ENCODE measurements at places on chromosomes 2 and 18.

DNA sequence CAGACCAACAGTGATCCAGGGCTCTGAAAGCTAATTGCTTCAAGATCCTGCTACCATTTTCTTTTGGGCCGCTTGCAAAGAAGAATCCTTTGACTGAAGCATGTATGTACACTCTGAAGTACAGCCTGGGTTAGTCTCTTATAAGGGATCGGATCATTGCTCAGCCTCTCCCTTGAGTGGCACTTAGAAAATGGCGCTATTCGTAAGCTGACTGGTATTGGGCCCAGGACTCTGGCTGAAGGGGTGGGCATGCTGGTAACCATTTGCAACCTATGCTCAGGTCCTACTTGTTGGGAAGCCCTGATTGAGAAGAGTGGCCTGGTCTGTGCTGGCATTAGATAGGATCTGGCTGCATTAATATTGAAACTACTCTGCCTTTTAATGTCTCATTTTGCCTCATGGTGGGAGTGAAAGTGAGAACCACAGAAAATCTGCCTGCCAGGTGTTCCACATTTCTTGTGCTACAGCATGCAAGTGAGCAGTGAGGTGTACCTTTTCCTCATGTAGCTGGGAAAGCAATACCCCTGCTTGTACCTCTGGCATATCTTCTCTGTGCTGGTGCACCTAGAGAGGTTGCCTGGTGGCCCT, 661 bp upstream of the MGAT5 start:
- DNase-seq: no peak

GRCh38 chr2:205540036-205540435, 142.3 kb upstream of the NRP2 start:
- no peak for DNase-seq

DNA sequence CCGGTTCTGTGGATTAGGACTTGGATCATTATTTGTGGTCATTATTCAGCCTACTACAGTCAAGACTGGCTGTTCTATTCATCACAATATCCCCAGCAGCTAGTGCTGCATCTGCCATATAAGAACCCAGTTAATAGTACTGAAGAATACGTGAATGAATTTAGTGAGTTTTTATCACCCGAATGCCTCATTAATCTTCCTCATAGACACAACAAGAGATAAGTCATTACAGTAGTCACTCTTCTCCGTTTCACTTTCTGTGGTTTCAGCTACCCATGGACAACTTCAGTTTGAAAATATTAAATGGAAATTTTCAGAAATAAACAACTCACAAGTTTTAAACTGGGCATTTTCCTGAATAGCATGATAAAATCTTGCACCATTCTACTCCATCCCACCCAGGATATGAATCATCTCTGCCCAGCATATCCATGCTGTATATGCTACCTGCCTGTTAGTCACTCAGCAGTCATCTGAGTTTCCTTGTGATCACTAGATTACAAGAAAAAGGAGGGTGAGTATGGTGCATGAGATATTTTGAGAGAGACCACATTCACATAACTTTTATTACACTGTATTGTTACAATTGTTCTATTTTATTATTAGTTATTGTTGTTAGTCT, 363.7 kb upstream of the CHAC2 start:
- no peak for DNase-seq

DNA sequence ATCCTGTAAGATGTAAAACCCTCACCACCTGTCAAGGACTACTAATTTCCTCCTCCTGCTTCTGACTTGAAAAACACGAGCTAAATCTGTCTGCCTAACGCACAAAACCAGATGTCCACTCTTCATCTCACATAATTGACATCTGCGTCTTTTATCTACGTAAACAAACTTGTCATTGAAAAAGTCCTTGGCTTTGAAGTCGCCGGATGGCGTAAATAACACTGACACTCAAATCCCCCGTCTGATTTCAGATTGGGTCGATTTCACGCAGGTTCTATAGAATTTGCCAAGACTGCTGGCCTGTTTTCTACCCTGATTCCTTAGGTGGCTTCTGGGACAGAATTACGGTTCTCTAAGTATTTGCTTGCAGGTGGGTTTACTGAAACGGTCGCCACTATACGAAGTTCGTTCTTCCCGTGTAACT, 539 bp upstream of the MOB4 start:
- DNase-seq: no peak

DNA sequence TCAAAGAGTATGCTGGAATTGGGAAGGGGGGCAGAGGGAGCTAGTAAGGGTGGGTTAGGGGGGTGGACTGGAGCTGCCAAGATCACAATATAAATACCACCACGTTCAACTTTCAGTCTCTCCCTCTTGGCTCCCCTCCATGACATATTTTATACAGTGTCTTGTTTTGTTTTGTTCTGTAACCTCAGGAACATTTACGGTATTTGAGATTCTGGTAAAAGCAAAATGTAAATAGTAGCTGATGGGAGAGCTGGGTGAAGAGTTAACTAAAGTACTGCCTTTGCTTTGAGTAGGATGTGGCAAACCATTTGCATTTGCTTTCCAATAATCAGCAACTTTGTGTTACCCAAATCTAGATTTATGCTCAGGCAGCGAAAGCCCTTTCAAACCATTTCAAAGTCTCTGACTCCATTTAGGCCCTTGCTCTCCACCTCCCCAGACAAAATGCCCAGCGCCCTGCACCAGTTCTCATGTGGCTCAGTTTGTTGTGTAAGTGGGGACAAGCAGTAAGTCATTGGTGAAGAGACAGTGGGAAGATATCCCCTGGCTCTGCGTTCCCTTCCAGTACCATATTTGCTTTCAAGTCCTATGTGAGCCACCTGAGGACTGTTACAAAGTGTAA, 17.4 kb downstream of the IRS1 start:
- no peak for DNase-seq

- DNase-seq: no peak
Measured at GRCh38 chr18:49911427-49911826, 98.1 kb upstream of the ACAA2 start.

- DNase-seq: no peak
Measured at GRCh38 chr2:175063741-175064140, 58.6 kb upstream of the CHN1 start.

DNA sequence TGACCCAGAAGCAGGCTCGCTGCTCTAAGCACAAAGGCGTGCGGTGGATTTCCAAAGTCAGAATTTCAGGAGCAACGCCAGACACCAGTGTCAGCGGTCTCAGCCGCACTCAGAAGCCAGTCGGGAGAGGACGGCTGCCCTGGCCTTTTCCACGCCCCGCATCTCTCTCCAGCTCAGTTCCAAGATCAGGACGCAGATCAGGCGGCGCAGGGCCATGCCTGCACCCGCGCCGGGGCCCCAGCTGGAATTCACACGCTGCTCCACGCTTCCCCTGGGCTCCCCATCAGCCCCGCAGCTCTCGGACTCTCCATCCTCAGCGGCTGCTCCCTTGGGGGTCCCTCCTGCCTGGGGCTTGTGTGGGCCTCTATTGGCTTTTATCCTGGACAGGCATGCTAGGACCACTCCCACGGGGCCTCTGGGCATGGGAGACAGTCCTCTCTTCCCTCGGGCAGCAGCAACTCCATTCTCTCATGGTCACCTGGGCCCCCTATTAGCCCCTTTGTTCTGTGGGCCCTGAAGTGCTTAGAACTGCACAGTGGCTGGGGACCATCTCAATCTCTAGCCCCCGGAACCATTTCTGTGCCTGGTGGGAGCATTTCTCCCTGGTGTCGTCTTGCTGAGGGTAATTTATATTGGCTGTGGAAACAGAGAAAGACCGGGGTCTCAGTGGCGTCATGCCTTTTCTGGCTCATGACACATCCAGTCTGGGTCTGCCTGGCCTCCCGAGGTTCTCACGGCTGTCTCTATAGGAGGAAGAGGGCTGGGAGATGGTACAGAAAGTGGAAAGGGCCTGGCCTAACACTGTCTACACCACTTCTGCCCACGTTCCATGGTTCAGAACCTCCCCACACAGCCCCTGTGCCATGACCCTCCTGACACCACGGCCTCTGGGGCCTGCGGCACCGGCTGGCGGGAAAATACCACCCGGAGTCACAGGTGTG, 14.9 kb upstream of the TMEM18 start:
- no peak for DNase-seq

- no peak for DNase-seq
Measured at GRCh38 chr18:74152857-74153256, 4.5 kb downstream of the TIMM21 start.

- DNase-seq: no peak
Measured at GRCh38 chr18:8871489-8871888, 166.1 kb downstream of the MTCL1 start.

DNA sequence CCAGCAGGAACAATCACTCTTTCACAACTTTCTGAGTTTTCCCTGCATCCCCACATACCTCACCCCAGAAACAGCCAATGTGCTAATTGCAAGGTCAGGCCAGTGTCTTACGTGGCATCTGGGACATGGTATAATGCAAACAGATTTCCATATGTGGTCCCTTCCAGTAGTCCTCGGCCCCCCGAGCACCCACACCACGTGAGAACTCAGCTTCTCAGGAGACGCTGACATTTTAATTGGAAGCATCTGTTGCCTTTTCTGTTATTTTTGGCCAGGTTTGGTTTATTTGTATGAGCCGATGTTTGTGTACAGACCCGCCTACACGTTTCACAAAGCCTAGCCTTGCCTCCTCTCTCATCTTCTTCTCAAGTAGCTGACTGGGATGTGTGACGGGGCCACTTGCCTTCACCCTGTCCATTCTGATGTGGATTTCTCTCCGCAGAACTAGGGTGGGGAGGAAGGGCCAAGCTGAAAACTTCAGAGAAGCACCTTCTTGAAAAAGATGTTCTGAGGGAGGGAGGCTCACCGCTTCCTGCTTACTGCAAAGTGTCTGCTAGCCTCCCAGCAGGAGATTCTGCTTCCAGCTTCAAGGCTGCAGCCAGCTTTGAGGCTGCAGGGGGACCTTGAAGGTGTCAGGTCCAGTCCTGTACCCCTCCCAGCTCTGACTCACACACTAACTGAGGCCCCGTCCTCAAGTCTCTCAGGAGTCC, 109.6 kb upstream of the SLC14A2 start:
- DNase-seq: no peak

- DNase-seq: no peak
Measured at GRCh38 chr2:189074506-189074905, 100.3 kb downstream of the COL3A1 start.

DNA sequence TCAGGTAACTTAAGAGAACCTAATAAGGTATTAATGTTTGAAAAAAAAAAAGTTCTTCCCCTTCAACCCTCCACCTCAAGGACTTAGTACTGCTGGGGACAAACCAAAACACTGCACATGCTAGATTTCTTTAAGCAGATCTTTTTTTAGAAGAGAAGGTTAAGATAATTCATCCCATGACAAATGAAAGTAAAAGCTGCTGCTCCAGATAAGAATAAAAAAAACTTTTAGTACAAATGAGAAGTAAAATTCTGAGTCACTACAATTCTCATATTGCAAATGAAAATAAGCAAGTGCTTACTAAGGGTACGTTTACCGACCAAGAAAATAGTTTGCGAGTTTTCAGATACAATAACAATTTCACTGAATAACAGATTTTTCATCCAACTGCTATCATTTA, 8.9 kb downstream of the STAM2 start:
- DNase-seq: no peak

DNA sequence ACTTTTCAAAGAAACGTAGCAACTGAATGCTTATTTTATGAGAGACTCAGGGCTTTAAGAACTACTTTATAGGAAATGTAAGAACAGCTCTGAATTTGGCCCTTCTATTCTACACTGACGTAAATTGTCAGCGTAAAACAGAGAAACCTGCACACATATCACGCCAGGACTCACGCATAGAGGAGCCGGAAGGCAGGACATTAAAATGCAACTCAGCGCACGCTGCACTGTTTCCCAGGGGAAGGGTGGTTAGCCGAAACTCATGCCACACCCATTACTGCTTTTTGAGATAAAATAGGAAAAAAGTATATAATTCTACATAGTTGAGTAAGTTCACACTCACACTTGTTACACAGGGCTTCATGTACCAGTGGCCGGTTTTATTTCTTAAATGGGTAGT, 7.4 kb downstream of the TUBB6 start:
- no peak for DNase-seq

GRCh38 chr2:5978131-5978751, 286.1 kb downstream of the SOX11 start:
- no peak for DNase-seq

- DNase-seq: no peak
Measured at GRCh38 chr2:218748741-218749441, 33.1 kb upstream of the CYP27A1 start.

GRCh38 chr2:119468154-119468955, 36.7 kb downstream of the TMEM37 start:
- DNase-seq: no peak

DNA sequence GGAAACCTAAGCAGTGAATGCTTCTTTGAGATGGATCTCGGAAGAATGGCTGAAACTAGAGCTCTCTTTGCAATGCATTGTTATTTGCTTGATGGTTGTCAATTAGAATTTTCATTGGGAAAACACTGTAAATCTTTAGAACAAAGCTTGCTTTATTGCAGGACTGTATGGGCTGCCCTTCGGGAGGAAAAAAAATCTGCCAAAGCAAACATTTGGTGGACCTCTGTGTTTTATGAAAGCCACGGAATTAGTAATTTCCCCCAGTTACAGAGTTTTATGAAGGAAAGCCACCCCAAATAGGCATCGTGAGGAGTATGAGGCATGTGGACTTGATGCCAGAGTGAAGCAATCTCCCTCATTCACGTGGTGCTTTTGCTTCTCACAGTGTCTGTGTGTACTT, 33.5 kb downstream of the RHBDD1 start:
- DNase-seq: no peak

DNA sequence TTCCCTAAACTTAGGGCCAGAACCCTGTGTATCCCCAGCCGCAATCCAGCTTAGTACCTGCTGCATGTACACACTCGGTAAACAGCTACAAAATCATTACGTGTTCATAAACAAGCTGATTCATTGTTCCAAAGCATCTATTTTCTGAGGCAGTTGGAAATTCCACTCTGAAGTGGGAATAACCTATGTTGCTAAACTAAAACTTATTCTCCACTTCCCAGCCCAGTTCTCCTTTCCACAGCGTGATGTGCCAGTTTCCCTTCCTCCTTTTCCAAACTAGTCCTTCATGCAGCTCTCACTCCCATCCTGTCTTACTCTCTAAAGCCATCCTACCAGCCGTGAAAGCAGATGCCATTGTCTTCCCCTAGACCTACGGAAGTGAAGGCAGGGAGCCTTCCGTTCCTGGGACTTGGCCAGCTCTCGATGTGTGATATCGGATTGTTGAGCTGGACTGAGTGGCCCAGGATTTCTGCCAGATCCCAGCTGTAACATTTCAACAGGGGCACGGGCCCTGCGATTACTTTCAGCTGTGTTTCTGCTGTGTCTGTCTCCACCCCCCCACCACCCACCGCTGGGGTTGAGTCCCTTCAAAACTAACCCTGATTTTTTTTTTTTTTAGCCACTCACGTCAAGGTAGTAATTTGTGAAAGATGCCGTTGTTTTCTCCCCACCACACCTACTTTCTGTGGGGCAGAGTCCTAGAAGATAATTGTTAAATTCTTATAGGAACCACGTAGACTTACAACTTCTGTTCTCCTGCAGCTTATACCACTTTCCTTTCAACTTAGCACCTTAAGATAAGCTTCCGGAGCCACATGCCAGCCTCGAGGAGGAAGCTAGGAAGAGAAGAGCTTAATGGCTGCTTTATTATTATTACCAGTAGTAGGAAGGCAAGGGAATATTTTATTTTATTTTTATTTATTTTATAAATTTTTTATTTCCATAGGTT, 100.9 kb downstream of the CRIM1 start:
- no peak for DNase-seq

- no peak for DNase-seq
Measured at GRCh38 chr2:74847070-74847858, 13.3 kb downstream of the HK2 start.
